ENCODE measurements at places on chromosomes 1 and 21.

DNA sequence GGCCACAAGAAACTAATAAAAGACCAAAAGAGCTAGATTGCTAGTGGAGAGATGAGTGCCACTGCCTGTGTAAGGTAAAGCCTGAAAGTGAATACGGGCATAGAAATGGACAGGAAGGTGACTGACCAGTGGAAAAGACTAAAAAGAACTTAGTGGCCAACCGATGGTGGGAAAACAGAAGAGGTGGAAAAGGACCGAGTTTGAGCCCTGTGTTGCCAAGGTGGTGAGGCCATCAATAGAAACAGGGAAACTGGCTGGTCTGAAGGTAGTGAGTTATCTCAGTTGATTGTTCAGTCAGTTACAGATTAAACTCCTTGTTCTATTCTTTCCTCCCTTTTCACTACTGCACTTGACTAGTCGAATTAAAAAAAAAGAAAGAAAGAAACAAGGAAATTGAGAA is 2.5 kb downstream of the WDR77 start:
- DNase-seq, result no peak

DNA sequence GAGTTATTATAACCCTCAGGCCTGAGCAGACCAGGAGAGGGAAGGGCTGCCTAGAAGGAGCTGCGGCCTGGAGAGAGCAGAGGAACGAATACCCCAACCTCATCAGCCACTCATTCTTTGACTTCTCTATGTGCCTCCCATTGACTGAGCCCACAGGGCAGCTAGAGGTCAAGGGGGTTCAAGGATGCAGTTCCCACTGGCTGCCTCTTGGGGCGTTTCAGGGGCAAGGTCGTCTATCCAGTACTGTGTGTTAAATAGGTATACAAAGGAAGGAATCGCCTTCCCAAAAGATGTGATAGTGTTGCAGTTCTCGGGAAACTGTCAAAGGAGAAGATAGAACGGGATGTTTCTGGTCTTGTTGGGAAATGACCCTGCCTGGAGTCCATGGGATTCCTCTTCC is 250.6 kb downstream of the PRDM2 start:
- DNase-seq, result no peak

- DNase-seq, result no peak
These were observed 6.7 kb downstream of the GRHL3 start for GRCh38 chr1:24325587-24326449.

GRCh38 chr1:50208315-50208714 is 99.6 kb downstream of the ELAVL4 start:
- no peak for DNase-seq

GRCh38 chr1:98824736-98825135 is 163.2 kb downstream of the SNX7 start:
- no peak for DNase-seq

- DNase-seq, result no peak
These were observed 577.8 kb upstream of the PLXNA2 start for GRCh38 chr1:208821939-208822338.

DNA sequence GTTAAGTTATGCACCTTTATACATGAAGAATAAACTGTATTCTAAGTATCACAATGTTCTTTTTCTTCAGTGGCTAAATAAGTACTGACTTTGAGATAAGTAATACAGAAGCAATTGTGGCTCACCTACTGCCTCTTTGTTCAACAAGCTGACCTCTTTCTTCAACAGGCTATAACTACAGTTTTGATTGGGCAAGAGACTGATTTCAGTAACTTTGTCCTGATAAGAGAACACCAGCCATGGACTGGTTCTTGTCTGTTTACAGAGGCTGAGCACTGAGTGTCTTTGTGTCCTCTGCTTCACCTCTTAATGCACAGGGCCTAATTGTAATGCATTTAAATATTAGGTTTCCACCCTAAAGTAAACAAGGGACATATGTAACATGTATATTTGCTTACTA is 34.6 kb upstream of the PDE4B start:
- DNase-seq, result no peak

DNA sequence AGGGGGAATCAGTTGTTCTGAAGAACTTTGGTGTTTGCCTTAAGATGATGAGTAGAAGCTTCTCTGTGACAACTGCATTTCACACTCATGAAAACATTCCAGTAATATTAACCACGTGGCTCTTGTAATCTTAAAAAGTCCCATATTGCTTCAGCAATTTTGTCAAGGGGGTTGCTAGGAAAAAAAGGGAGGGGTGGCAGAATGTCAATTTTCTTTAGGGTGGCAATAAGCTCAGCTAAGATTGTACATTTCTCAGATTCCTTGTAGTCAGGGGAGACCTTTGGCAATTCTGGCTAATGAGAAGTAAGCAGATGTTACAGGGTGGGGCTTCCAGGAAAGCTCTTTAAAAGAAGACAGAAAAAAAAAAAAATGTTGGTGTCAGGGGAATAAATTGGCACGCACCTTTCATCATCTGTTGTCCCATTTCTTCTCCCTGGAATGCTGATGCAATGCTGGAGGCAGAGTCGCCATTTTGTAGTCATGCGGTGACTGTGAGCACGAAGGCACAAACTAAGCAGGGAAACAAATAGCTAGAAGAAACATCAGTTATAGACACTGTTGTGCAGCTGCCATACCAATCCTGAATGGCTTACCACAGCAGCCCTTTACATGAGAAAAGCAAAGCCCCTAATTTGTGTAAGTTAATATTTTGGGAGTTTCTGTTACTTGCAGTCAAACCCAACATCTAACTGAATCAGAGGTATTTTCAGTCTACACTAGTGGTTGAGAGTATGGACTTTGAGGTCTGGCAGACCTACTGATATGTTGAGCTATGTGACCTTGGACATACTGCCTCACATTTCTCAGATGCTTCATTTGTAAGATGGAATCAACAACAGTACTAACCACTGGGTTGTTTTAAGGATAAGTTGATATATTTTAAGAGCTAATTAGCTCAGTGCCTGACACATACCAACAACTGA is 56.1 kb upstream of the MRPS6 start:
- DNase-seq, result no peak

DNA sequence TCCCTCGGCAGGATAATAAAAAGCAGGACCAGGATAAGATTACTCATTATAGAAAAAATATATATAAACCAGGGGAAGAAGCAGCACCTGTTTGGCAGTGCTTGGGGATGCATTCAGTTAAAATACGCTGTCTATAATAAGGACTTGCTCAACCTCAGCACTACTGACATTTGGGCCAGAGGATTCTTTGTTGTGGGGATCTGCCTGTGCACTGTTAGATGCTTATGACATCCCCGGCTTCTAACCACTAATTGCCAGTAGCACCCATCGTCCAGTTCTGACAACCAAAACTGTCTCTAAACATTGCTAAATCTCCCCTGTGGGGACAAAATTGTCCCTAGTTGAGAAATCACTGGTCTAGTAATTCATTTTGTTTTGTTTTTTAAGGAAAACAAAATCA is 242.1 kb downstream of the SLC45A1 start:
- DNase-seq, result no peak

DNA sequence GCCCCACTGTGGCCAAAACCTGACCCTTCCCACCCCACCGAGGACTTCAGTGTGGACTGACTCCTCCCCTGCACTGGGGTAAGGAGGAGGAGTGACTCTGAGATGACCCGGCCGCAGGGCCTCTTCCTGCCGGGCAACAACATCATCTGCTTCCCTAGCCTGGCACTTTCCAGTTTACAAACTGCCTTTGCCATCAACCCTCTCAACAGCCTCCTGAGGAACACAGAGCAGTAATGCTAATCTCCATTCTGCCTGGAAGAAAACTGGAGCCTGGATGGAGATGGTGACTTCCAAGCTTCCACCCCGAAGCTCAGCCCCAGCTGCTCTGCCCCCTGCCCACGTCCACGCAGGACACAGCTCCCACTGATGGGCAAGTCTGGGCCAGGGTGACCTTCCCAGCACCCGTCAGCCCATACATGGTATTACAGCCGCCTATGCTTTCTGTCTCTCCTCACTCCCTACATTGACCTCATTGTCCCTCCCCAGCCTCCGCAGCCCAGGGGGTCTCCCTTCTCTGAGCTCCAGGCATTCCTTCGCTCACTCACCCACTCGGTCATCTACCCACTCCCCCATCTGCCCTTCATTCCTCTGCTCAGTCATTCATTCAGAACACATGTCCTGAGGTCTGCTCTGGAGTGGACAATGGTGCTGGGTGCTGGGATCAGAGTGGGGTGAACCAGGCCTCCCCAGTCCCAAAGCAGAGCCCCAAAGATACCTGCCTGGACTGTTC is 34.2 kb downstream of the RAP1GAP start:
- DNase-seq, result no peak

- no peak for DNase-seq
These were observed 663.0 kb downstream of the AJAP1 start for GRCh38 chr1:5317391-5317790.

DNA sequence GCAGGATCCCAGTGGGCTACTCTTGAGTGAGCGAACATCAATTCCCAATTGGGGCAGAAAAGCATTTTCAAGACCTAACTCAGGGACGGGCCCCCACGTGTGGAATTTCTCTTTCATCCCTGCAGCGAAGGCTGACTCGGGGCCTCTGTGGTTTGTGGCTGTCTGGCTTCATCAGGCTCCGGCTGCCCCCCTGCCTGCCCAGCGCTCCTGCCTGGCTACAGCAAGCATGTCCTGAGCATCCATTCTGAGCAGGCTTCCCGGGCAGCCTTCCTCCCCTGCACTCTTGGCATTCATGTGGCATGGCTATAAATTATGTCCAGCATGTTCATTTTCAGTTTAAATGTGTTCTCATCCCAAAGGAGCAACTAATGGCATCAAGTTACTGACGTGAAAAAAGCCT is 588.1 kb downstream of the KIF26B start:
- DNase-seq, result no peak

DNA sequence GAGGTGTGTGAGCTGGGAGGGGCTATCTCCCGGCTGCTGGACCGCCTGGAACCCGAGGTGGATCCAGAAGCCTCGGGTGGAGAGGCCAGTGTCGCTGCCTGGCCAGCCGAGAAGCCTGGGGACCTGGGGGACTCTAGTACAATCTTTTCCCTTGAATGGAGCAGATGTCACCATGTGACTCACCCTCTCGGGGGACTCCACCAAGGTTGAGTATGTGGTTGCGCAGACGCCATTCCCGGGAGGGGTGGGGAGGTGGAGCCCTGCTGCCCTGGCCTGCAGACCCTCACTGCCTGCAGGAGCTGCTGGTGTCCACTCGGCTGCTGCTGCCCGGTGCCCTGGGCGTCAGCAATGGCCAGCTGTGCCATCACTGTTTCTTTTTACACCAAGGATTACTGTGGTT is 40.3 kb downstream of the TP73 start:
- no peak for DNase-seq

GRCh38 chr1:229264487-229264886 is 6.4 kb upstream of the RAB4A start:
- DNase-seq, result no peak

- DNase-seq, result no peak
These were observed 118.9 kb upstream of the SYT6 start for GRCh38 chr1:114272593-114272992.

GRCh38 chr1:168420177-168420576 is 123.6 kb downstream of the XCL2 start:
- DNase-seq, result no peak

GRCh38 chr1:246108278-246108925 is 398.7 kb downstream of the SMYD3 start:
- DNase-seq, result no peak
